ENCODE measurements at places on chromosomes 1 and 21. TPM values are rescaled to one million over a fixed set of nuclear protein-coding genes. Genes with fewer than 3 reads are reported as not detected.
A peak's percentile ranks its signal among the peaks of the same experiment; 100 is the strongest.

GRCh38 chr1:201059401-201059800, 35.9 kb upstream of the KIF21B start:
- no peak for DNase-seq

SPRR3 gene
- total RNA-seq = not detected

KRTAP20-1 gene
- total RNA-seq = not detected

GRCh38 chr1:10173582-10173981, 36.8 kb upstream of the KIF1B start:
- DNase-seq = no peak

DNA sequence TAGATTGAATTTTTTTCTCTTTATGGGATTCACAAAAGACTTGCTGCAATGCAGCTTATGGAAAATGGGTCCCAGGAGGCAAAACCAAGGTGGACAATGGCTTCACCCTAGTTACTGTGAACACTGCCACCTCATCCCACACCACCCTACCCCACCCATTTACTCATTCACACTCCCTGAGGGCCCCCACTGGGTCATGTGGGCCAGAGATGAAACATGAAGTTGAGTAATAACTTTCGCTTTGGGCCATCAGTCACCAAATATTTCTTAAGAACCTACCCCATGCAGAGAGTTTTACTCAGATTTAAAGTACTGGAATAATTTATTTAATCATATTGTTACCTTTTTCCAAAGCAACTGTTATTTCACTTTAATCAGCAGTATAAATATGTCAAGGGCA, 191.8 kb downstream of the TPR start:
- DNase-seq = peak; percentile 86

HMGN2 gene
- total RNA-seq = 722 TPM

- no peak for DNase-seq
Measured at GRCh38 chr1:74522148-74522547, 9.7 kb upstream of the LRRC53 start.

GRCh38 chr1:230054092-230054749, 12.8 kb upstream of the GALNT2 start:
- no peak for DNase-seq

AMY1B gene
- total RNA-seq = not detected

RASSF5 gene
- 0.19 TPM for total RNA-seq

DNA sequence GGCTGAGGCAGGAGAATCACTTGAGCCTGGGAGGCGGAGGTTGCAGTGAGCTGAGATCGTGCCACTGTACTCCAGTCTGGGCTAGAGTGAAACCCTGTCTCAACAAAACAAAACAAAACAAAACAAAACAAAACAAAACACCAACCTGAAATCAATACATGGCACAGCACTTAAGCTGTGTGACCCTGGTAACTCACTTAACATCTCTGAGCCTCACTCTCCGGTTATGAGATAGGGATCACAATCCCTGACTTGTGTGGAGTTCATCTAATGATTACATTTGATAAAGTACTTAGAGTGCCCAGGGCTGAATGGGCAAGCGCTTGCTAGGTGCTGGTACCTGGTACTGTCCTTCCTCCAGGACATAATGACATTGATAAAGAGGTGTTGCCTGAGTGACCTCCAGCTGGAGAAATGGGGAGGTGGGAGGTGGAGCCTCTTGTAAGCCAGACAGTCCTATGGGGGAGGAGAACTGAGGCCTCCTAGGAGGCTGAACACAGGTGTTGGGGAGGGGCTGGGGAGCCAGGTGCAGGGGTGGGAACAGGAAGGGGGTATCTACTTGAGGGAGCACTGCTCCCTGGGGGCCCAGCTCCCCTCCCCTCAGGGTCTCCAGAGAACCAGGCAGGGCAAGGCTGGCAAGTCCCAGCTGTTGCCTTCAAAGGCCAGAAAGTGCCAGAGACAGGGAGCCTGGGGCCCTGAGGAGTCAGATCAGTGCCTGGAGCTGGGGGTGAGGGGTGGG, 17.9 kb downstream of the FOXO6 start:
- no peak for DNase-seq

PRR9 gene
- total RNA-seq = not detected

GJA9 gene
- not detected for total RNA-seq

DNA sequence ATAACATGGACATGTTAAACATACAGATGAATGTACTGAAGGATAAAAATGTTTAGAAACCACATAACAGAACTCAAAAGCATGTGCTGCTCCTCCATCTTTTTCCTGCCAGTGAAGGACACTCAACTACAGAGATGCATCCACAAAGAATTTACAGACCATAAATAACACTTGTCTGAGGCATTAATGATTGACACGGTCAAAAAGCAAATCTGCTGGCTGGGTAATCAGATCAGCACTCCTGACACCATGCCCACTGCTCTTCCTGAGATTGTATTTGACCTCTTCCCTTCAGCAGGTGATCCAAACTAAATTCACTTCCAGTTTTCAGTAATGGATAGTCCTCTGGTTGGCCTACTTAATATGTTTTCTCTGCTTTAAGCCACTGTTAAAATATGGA, 6.6 kb downstream of the CREG1 start:
- DNase-seq = no peak

NBPF6 gene
- not detected for total RNA-seq

- peak; percentile 89 for DNase-seq
Measured at GRCh38 chr21:31558962-31559367, 100.5 kb upstream of the SOD1 start.

- peak; percentile 35 for DNase-seq
Measured at GRCh38 chr1:27049607-27050006, 37.0 kb upstream of the TENT5B start.

- DNase-seq = no peak
Measured at GRCh38 chr21:19433623-19434022, 1030.0 kb upstream of the TMPRSS15 start.

DNA sequence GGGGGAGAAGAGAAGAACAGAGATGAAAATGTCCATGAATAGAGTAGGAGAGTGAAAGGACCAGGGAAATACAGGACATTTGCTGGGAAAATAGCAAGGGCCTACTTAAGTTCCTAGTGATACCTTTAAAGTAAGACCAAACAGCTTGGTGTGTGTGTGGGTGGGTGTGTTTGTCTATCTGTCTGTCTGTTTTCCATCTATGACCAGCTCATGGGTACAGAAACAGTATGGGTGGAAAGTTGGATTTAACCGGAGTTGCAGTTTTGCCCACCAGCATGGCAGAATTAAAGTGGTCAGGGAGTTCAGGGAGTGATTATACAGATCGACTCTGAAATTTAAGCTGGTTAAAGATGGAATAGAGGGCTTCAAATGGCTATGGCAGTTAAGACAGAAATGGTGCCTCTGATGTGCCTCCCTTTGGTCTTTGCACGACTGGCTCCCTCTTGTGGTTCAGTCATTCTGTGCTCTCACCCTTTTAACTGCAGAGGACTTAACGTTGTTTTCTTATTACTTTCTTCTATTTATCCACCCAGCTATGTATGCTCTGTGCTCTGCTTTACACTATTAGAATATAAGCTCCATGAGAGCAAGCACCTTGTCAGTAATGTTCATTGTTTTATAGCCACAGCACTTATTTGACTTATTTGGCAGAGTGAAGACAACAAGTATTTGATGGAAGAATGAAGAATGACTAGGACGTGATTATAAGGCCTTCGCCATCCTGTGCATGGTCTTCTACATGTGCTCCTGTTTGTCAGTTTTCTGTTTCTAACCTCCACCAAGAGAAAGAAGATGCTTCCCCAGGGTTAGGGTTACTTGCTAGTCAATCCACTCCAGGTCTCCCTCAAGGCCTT, 72.7 kb upstream of the AK4 start:
- DNase-seq = peak; percentile 54

DNA sequence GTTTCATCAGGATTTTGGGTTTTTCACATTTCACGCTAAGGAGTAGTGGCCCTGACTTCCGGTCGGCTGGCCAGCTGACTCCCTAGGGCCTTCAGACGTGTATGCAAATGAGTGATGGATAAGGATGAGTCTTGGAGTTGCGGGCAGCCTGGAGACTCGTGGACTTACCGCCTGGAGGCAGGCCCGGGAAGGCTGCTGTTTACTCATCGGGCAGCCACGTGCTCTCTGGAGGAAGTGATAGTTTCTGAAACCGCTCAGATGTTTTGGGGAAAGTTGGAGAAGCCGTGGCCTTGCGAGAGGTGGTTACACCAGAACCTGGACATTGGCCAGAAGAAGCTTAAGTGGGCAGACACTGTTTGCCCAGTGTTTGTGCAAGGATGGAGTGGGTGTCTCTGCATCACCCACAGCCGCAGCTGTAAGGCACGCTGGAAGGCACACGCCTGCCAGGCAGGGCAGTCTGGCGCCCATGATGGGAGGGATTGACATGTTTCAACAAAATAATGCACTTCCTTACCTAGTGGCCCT, 23.1 kb upstream of the TNFRSF1B start:
- peak; percentile 98 for DNase-seq

LRRN2 gene
- total RNA-seq = not detected

DNA sequence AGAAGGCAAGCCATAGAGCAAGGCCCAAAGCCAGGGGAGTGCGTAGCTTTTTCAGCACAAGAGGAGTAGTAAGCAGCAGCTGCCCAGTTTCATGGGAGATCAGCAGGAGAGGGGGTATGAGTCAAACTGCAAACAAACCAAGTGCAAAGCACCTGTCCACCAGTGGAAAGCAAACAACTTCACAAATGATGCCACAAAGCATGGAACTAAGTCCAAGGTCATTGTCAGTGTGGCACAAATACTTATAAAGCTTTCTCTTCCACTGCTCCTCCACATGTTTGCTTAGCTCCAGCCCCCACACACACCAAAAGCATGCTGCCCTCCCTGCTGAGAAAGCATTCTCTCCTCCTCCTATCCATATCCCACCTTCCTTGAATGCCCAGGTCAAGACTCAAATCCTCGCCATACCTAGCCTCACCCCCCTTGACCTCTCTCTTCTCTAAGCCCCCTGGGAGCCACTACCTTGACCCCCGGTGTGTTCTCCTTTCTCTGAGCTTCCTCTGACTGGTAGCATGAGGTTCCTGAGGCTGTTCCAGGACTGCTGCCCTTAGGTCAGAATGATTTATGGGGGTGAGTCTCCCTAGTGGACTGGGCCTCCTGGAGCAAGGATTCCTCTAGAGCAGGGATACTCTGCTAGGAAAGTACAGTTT, 70.4 kb downstream of the DMAP1 start:
- peak; percentile 79 for DNase-seq

GRCh38 chr1:10257851-10258250, 47.5 kb downstream of the KIF1B start:
- DNase-seq = peak; percentile 15

HLX gene
- 2.4 TPM for total RNA-seq

DNA sequence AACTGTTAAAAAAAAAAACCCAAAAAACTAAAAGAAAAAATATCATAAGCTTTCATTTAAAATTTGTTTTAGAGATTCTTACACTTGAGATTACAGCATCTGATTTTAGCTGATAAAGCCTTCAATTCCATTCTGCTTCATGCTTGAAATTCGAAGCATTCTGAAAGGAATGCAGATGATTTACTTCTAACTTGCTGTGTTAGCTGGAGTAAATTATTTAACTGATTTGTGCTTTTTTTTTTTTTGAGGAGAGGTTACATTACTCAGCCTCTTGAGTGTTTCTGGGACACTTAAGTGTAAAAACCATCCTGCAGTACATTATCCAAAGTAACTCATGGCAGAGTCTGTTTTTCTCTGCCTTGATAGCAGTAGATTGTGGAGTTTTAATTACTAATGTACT, 4.5 kb upstream of the TRIM67 start:
- DNase-seq = no peak

GRCh38 chr1:108884968-108885367, 8.2 kb downstream of the GPSM2 start:
- DNase-seq = peak; percentile 70

TRIM67 gene
- total RNA-seq = not detected

GRCh38 chr1:170590921-170591705, 59.1 kb downstream of the GORAB start:
- no peak for DNase-seq

- peak; percentile 74 for DNase-seq
Measured at GRCh38 chr1:31101147-31101502, 35.6 kb upstream of the PUM1 start.

Data from LHCN-M2 (cell line).